LNCaP clone FGC (cell line): ENCODE measurements at places on chromosomes 13 and 19.
A peak's percentile ranks its signal among the peaks of the same experiment; 100 is the strongest.

DNA sequence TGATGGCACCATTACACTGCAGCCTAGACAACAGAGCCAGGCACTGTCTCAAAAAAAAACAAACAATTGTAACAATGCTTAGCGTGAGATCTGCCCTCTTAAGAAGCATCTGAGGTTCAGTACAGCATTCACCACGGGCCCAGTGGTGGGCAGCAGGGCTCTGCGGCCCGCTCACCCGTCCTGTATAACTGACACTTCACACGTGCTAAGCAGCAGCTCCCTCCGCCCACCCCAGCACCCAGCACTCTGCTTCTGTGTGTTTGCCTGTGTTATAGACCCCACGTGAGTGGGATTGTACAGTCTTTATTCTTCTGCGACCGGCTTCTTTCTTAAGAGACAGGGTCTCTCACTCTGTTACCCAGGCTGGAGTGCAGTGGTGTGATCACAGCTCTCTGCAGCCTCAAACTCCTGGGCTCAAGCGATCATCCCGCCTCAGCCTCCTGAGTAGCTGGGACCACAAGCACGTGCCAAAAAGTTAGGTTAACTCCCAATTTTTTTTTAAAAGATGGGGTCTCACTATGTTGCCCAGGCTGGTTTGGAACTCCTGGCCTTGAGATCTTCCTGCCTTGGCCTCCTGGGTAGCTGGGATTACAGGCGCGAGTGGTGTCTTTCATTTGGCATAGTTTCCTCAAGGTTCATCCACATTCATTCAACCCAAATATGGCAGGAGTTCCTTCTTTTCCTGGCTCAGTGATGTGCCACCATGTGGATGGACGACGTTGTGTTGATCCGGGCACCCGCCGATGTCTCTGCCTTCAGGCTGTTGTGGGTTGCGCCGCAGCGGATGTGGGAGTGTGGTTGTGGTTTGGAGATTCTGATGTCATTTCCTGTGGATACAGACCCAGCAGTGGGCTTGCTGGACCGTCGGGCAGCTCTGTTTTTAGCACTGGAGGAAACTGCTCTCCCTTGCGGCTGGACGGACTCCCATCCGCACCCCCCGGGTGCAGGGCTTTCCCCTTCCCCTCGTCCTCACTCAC, 170.0 kb downstream of the KDM4B start:
- no peak for DNase-seq

- DNase-seq: no peak
These were observed 2.2 kb upstream of the MCF2L start for GRCh38 chr13:112966776-112967175.

DNA sequence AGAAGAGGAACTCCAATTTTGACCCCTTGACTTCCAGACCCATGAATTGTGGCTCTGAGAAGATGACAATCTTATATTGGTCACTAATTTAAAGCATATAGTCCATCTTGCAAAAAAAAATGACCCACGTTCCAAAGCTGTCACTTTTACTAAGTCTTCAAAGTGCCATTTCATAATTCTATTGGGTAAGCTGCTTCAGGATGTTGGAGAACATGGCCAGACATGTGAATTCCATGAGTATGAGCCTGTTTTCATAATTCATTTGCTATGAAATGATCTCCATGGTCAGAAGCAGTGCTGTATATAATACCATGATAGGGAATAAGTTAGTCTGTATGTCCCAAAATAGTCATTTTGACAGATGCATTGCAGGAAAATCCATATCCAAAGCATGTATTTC, 1787.3 kb downstream of the SLITRK5 start:
- no peak for DNase-seq

GRCh38 chr19:47781590-47782262, 3.2 kb downstream of the SELENOW start:
- DNase-seq: no peak

- no peak for DNase-seq
These were observed 339.1 kb downstream of the ZNF536 start for GRCh38 chr19:30711296-30711695.

GRCh38 chr19:55598034-55598433, 1.3 kb downstream of the FIZ1 start:
- DNase-seq: no peak

- DNase-seq: no peak
These were observed 9.6 kb upstream of the TPM4 start for GRCh38 chr19:16066611-16067104.

DNA sequence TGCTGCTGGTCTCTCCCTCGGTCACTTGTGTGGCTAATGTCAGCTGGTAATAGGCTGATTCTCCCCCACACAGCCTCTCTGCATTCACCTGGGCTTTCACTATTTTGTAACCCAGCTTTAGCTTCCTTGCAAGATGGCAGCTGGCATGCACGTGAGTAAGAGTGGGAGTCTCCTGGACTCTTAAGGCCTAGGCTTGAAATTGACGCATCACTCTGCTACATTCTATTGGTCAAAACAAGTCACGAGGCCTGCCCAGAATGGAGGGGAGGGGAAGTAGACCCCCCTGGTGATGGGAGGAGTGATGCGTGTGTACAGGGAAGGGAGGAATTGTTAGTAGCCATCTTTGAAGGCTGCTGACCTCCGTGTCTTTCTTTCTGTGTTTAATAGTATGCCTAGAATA, 24.9 kb upstream of the PNMA8B start:
- no peak for DNase-seq

DNA sequence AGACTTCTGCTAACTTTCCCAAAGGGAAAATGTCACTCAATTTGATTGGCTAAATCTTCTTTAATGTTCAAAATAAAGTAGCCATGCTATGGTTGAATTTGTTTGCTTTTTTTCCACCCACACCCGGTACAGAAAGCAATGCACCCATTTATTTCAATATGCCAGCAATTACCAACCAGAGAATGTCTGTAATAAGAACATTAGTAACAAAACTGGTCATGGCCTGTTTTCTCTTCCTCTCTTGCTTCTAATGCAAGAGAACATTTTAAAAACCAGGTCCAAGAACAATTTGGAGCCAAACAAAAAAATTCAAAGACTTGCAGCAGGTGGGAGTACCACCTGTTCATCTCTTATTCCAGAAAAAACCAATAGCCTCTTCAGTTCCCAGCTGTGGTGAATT, 1108.8 kb upstream of the PCDH20 start:
- no peak for DNase-seq

GRCh38 chr19:2249880-2250765, 1.0 kb downstream of the AMH start:
- DNase-seq: no peak

GRCh38 chr13:83907196-83907989, 25.1 kb upstream of the SLITRK1 start:
- no peak for DNase-seq

- DNase-seq: no peak
These were observed 30.4 kb upstream of the SPATA13 start for GRCh38 chr13:24129914-24130774.

DNA sequence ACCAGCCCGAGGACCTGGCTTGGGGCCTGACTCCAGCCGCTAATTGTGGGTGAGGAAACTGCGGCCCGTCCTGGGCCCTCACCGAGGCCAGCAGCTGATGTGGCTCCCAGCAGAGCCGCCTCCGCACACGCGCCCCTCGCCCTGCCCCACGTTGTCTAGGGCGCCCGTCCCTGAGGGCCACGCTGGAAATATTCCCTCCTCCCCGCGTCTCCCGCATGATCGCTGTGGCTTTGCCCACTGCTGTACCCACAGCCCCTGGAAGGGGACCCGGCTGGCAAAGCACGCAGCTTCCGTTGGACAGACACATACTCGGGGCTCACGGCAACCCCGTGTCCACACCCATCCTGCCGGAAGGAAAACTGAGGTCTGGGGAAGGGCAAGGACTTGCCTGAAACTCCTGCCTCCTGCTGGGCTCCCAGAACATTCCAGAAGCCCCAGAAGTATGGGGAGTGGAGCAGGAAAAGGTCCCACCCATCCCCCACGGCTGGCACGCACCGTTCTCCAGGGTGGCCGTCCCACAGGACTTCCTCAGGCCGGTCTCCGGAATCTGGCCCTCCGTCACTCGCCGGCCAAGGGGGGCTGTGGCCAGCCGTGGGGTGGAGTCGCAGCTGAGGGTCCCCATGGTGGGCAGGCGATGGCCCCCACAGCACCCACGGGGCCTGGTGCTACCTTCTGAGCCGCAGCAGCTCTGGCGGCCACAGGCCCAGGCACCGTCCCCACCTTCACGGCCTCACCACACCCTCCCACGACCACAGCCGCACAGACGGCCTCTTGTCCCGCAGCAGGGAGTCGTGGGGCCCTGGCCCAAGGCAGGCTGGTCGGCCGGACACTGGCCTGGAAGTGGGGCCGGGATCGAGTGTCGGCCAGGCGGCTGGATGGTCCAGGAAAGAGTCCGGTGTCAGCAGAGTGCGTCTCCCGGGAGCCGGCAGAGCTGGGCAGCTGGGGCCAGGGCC, 13.6 kb upstream of the SHC2 start:
- no peak for DNase-seq

DNA sequence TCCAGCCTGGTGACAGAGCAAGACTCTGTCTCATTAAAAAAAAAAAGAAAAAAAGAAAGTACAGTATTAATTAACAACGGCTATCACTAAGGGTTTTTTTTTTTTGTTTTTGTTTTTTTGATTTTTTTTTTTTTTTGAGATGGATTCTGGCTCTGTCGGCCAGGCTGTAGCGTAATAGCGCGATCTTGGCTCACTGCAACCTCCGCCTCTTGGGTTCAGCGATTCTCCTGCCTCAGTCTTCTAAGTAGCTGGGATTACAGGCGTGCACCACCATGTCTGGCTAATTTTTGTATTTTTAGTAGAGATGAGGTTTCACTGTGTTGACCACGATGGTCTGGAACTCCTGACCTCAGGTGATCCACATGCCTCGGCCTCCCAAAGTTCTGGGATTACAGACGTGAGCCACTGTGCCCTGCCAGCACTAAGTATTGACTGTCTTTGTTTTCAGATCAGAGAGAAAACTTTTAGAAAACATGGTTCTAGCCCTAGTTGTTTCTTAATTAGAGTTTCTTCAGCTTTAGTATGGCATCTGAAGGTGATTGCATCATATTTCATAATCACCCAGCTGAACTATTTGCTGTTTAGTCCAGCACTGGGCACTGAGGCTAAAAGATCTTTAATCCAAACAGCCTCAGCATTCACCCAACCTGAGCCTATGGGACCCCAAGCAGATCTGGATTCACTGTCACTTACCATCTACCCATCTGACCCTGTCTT, 2.7 kb upstream of the GATAD2A start:
- DNase-seq: no peak

- peak; percentile 37 for DNase-seq
These were observed 58.3 kb downstream of the GPALPP1 start for GRCh38 chr13:45047394-45048310.

GRCh38 chr13:26864576-26864975, 104.0 kb upstream of the GPR12 start:
- no peak for DNase-seq

DNA sequence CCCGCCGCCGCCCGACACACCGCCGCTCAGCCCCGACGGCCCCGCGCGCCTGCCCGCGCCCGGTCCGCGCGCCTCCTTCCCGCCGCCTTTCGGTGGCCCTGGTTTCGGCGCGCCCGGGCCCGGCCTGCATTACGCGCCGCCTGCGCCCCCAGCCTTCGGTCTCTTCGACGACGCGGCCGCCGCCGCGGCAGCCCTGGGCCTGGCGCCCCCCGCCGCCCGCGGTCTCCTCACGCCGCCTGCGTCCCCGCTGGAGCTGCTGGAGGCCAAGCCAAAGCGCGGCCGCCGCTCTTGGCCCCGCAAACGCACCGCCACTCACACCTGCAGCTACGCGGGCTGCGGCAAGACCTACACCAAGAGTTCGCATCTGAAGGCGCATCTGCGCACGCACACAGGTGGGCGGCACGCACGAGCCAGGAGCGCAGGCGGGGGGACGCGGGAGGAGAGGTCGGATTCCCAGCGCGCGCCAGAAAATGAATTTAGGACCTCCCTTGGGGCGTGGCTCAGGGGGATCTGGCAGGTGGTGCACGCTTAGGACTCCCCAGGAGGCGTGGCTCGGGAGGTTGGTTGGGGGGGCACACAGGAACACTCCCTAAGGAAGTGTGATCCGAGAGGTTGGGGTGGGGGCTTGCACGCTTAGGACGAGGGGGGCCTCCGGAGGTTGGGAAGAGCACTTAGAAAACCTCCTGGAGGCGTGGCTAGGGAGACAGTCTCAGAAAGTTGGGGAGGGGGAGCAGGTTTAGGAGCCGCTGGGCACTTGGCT, 1.2 kb downstream of the KLF2 start:
- DNase-seq: no peak

DNA sequence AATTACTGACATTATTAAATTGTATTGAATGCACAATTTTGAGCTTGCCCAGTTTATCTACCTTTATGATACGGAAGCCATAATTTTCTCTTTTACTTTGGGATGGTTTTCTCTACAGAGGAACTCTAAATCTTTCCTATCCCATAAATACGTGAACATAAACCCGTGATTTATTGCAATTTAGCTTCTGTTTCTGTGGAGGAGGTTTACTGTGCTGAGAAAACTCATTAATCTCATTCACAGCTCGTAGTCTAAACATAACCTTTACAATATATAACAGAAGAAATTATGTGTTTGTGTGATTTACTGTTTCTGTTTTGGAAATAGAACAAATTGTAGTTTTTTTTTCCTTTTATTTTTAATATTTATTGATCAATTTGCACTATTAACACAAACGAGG, 207.1 kb upstream of the PCDH9 start:
- DNase-seq: no peak

DNA sequence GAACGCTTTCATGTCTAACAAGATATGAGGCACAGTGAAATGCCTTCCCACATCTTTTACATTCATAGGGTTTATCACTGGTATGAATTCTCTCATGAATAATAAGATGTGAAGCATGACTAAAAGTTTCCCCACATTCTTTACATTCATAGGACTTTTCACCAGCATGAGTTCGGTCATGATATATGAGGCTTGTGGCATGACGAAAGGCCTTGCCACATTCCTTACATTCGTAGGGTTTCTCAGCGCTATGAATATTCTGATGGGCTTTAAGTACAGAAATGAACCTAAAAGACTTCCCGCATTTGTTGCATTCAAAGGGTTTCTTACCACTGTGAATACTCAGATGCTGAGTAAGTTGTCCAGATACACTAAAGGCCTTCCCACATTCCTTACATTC, 21.3 kb downstream of the ZNF607 start:
- no peak for DNase-seq

- peak; percentile 72 for DNase-seq
These were observed 88.1 kb downstream of the SHISA2 start for GRCh38 chr13:25963674-25964073.

DNA sequence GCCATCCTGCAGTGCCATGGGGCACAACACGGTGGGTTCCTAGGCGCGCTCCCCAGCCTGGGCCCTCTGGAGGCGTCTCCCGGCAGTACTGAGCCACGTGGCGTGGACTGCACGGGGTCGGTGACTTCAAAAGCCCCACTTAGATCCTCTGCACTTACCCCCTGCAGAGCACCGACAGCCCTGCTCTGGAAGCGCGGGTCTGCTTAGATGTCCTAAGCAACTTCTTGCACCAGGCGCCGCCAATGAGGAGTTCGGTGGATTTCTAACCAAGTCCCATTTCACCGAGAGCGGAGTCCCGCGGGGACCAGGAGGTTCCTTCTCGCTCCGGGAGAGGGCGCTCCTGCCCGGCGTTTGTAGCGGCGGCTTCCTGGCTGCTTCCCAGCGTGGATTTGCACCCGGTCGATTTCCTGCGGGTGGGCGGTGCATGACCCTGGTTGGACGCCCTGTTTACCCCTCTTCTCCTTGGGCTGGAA, 25.2 kb upstream of the ZNF845 start:
- no peak for DNase-seq

- no peak for DNase-seq
These were observed 69.3 kb upstream of the MYO16 start for GRCh38 chr13:108560093-108560492.

GRCh38 chr13:20519875-20520274, 5.8 kb downstream of the CRYL1 start:
- DNase-seq: no peak

- no peak for DNase-seq
These were observed 38.9 kb downstream of the DACH1 start for GRCh38 chr13:71828117-71828516.
